ENCODE measurements at places on chromosomes 5 and 9.

GRCh38 chr9:33211695-33212393, 28.1 kb upstream of the SPINK4 start:
- DNase-seq: no peak

GRCh38 chr9:135029871-135030565, 57.5 kb upstream of the OLFM1 start:
- DNase-seq: no peak

DNA sequence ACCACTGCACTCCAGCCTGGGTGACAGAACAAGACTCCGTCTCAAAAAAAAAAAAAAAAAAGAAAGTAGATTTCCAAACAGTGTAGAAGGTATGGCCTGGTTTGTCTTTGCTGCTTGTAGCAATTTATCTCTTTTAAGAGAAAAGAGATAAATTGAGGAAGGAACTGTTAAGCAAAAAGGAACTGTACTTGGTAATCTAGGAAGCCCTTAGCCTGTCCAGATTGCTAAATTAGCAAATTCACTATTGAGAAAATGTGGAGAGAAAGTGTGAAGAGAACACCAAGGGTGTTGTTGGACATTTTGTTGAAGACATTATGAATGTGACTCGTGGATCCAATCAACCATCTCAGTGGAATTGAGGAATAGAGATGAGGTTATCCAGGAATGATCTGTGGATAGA, 13.0 kb upstream of the SUSD3 start:
- DNase-seq: no peak

DNA sequence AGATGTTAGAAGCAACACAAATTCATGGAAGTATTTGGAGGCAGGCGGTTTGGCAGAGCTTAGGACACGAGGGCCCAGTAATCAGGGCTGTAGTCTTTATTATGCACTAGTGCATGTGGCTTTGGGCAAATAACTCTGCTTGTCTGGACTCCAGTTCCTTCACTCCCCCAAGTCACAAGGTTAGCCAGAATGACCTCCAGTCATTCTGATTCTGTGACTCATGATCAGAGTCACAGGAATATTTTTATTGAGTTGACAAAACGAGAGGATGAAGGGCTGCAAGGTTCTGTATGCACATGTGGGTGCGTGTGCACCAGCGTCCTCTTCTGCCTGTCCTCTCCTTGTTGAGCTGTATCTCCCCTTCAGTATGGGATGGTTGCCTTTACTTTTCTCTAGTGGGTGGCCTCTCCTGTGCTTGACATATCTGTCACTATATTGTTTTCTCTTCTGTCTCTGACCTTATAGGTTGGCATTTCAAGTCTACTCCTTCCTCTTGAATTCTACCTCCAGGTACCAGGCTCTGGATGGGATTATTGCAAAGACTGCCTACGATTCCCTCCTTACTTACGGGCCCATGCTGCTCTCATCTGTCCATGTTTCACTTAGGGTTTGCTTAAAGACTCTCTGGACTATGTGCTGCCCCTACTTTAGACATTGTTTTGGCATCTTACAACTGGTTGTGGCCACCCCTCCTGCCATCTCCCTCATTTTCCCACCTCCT, 94.6 kb downstream of the KDM4C start:
- DNase-seq: no peak

DNA sequence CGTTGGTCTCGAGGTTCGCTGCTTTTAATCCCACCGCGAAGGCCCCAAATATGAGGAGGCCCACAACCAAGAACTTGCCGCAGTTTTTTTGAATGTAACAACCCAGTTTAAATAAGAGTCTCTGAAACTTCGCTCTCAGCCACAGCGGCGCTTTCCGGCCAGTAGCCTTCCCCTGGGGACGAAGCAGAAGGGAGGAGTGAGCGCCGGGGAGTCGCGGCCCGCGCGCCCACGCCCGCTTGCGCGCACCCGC, 10.4 kb downstream of the PTCH1 start:
- no peak for DNase-seq

DNA sequence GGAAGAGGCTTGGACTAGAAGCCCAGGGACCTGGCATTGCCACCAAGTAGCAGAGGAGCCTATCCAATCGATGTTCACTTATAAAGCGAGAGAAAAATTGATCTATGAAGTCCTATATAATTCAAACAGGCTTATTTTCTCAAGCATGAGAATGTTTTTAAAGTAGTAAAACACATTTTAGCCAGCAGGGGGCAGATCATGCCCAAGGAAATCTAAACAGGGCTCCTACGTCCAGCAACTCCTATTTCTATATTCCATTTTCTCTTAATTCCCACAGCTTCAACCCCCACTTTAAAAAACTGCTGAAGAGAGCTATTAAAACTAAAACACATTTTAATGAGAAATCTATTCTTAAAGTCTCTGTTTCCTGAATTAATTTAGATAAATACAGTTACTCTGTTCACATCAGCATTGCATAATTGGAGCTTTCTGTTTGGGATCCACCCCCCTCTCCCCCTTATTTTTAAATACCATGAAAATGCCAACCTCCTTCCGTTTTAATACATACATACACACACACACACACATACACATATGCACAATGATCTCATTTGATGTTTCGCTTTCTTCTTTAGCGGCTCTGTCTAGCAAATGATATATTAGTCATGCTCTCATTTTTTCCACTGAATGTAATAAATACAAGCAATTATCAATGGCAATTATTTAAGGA, 144.9 kb downstream of the MYO10 start:
- DNase-seq: no peak

DNA sequence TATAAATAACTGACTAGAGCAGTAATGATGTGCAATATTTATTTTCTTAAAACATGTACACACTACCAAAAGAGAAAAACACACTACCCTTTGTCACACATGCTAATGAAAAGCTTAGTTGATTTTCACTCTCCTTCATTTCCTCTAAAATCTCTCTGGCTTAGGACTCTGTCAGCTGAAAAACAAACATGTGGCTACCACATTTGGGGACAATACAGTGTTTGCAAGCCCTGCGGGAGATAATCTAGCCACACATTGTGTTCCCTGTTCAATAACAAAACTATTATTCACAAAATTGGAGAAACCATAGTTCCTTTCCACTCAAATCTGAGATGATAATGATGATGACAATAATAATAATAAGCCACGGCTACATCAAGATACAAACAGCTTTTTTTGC, 3.5 kb upstream of the LOX start:
- DNase-seq: no peak

Measured in activated CD8-positive, alpha-beta memory T cell treated with anti-CD3 and anti-CD28 coated beads, Interleukin-2, amount 50 U/mL, for 4 hours (primary cell).